ENCODE measurements at places on chromosomes 12 and 14.
A peak's percentile ranks its signal among the peaks of the same experiment; 100 is the strongest.

DNA sequence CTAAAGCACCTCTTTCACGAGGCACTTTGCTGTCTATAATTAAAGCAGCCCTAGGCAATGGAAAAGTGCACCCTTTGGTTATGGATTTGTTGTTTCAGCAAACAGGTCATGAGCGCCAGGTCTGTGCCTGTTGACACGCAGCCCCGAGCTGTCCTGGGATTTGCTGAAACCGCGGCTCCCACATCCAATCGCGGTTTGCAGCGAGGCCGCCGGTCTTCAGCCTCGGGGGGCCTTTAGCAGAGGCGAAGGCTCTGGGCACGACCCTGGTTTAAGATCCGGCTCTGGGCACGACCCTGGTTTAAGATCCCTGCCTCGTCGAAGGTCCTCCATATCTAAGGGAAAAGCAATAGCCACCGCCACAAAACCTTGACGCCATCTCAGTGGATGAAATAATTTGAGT is 79.2 kb downstream of the GLT1D1 start:
- DNase-seq: no peak

GRCh38 chr12:109331301-109331952 is 16.3 kb upstream of the MYO1H start:
- no peak for DNase-seq

GRCh38 chr14:96666088-96666487 is 131.1 kb upstream of the VRK1 start:
- DNase-seq: no peak

- no peak for DNase-seq
Measured at GRCh38 chr12:95972832-95973456, 23.2 kb downstream of the HAL start.

- no peak for DNase-seq
Measured at GRCh38 chr14:100866666-100867630, 36.6 kb downstream of the RTL1 start.

DNA sequence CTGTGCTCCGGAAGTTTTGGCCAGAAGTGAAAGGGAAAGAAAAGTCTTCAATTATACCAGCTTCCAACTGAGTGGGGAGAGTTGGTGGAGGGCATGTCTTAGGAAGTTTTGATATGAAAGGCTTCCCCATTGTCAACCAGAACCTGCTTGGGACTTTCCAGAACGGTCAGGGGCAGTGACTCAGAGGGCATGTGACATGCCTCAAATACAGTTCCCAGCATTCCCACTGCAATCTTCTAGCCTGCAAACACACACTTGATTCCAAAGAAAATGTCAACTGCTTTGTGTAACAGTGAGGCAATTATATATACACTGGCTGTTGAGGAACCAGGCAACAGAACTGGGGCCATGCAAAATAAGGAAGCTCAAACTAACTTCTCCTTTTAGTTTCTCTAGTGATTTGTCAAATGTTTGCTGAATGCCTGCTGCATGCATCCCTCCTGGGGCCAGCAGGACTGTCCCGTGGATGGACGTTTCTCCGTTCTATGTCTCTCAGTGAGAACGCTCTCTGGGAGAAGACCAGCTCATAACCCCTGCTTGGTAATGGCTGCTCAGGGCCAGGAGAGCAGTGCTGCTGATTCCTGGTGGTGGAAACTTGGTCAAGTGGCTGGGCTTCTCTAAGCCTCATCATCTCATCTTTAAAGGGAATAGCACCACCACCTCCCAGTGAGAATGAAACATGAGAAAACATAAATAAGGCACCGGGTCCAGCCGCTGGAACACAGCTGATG is 18.3 kb downstream of the SLC25A47 start:
- DNase-seq: no peak

DNA sequence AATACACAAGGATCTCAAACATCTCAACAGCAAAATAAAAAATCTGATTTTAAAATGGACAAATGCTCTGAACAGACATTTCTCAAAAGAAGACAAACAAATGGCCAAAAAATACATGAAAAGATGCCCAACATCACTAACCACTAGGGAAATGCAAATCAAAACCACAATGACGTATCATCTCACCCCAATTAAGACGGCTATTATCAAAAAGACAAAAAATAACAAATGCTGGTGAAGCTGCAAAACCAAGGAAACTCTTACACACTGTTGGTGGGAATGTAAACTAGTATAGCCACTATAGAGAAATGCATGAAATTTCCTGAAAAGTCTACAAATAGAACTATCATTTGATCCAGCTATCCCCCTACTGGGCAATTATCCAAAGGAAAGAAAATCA is 145.0 kb downstream of the BTG1 start:
- no peak for DNase-seq

- peak; percentile 81 for DNase-seq
Measured at GRCh38 chr12:85765453-85765869, 70.7 kb downstream of the RASSF9 start.

DNA sequence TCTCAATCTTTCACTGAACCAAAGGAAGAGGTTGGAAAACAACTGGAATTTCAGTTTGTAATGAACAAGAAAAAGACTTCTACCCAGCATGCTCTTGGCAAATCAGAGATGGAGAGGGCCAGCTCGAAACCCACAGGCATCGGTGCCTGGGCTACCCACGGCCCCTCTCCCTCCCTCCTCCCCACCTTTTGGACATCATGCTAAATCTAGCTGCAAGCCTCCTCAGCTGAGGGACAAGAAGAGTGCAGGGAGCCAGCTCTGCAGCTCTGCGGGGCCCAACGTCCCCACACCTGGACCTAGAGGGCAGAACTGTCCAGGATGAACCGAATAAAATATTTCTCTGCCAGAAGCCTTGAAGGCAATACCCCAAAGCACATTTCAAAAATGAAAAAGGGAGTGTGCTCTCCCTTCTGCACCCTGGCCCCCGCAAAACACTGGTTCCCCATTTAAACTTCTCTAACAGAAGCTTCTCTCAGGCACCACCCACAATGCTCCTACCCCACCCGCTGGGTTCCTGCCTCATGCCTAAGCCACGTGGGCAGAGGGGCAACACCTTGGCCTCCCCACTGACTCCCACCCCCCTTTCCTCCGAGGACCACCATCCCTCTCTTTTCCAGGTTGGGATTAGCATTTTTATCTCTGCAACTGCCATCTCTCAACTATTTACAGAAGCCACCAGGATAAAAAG is 8.2 kb downstream of the CAMKK2 start:
- DNase-seq: no peak

DNA sequence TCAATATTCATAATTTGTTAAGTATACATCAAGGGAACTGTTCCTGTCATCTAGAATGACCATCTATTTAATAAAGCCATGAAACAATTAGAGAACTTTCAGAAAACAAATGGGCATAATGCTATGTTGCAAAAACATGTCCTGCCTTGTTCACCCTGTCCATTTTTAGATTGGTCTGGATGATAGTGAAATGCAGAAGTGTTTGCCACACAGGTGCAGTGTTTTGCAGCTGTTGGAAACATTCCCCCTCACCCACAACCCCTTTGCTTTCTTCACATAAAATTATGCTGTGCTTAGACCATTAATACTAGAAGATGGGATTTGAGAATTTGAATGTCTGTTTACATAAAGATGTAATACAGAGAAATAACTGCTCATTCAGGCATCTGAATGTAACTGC is 36.5 kb downstream of the LEMD3 start:
- no peak for DNase-seq

DNA sequence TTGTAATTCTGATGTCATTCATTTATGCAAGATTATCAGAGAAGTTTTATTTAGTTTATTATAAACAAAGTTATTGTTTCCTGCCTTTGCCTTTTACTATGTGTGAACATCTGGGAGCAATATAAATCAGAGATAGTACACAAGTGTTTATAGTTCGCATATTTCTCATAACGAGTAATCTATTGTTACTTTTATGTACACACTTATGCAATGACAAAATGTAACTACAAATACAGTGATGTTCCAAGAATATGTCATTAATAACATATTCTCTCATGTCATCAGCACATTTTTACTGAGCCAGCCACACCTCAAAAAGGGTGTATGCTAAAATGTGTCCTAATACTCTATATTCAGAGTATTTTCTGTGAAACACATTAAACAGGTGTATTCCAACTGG is 243.2 kb downstream of the ALX1 start:
- no peak for DNase-seq

GRCh38 chr14:94396628-94397225 is 8.3 kb upstream of the SERPINA1 start:
- no peak for DNase-seq

DNA sequence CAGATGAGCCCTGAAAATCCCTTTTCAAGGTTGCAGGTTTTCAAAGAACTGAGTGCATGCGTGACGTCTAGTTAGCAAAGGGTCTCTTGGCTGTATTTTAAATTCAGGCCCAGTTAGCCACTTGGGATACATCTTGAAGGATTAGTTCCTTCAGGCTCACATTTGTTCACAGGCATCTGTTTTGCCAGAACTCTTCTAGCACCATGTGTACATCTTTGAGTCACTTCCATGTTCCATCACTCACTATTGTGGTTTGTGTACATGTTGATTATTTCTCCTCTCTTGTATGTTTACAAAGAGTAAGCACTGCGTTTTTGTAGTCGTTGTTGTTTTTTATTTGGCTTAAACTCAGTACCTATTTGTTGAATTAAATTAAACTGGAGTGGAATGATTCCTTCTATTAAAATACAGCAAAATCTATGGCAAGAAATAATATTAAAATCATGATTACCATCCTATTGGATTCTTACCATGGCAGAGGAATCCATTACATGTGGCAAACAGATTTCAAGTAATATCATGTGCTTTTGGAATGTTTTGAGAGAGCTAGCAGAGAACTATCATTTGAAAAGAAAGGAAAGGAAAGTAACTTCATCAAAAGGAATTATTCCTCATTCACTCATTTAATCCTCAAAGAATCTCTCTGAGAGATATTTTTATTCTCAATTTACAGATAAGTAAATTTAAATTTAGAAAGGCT is 438.9 kb upstream of the FAR2 start:
- no peak for DNase-seq

DNA sequence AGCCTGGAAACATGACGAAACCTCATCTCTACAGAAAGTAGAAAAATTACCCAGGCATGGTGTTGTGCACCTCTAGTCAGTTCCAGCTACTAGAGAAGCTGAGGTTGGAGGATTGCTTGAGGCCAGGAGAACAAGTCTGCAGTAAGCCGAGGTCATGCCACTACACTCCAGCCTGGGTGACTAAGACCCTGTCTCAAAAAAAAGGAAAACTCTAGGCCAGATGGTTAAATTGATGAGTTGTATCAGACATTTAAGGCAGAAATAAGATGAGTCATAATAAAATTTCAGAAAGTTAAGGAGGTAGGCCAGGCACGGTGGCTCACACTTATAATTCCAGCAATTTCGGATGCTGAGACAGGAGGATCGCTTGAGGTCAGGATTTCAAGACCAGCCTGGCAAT is 10.7 kb downstream of the EIF2S1 start:
- DNase-seq: no peak

GRCh38 chr12:5746036-5746908 is 198.8 kb downstream of the ANO2 start:
- no peak for DNase-seq

DNA sequence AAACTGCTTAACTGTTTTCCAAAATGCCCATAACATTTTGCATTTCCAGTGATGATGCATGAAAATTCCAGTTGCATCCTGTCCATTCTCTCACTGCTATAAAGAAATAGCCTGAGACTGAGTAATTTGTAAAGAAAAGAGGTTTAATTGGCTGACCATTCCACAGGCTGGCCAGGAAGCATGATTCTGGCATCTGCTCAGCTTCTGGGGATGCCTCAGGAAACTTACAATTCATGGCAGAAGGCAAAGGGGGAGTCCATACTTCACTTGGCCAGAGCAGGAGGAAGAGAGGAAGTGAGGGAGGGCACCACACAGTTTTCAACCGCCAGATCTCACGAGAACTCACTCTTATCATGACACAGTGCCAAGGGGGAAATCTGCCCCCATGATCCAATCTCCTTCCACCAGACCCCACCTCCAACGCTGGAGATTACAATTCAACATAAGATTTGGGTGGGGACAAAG is 18.2 kb upstream of the CLEC2D start:
- no peak for DNase-seq

Measured in SHP77 treated with DMSO at 0.1 percent for 48 hours (cell line).